ENCODE measurements at places on chromosomes 6 and 20.
A peak's percentile ranks its signal among the peaks of the same experiment; 100 is the strongest.

DNA sequence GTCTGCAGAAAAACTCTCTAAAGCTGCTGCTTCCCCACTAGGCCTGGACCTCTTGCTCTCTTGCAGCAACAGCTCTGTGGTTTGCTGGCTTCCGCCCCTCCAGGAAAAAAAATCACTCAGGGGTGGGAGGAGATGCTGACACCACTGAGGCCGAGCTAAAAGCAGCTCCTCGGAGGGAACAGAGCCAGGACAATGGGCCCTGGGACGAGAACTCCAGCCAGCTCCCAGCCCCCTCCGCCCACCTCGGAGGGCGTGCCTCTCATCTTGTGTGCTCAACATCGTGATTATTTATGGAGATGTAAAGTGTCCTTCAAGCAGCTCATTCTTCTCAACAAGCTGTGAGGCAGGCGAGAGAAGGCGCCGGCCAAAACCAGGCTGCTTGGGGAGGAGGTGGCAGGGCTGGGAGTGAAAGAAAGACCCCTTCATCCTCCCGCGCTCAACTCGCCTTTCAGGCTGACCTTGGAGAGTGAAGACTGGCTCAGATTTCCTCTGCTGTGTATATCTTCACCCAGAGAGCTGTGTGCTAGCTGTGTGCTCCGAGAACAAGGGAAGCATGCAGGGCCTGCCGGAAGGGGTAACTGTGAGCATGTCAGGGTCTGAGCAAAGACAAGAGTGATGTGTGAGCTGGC lies 53.5 kb upstream of the LRFN2 start:
- DNase-seq: peak; percentile 17

- no peak for DNase-seq
Observed at GRCh38 chr6:153484056-153484455, 353.0 kb upstream of the RGS17 start.

- DNase-seq: no peak
Observed at GRCh38 chr6:6881438-6882225, 226.1 kb upstream of the RREB1 start.

DNA sequence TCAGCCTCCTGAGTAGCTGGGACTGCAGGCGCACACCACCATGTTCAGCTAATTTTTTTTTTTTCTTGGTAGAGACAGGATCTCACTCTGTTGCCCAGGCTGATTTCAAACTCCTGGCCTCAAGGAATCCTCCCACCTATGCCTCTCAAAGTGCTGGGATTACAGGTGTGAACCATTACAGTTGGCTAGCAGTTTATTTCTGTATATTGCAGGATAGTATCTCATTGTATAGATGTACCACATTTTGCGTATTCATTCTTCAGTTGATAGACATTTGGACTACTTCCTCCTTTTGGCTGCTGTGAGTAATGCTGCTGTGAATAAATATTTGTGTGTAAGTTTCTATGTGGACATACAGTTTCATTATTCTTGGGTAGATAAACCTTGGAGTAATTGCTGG lies 32.9 kb downstream of the ASXL1 start:
- no peak for DNase-seq

GRCh38 chr6:43096451-43097097 lies 20.5 kb downstream of the PTK7 start:
- no peak for DNase-seq

DNA sequence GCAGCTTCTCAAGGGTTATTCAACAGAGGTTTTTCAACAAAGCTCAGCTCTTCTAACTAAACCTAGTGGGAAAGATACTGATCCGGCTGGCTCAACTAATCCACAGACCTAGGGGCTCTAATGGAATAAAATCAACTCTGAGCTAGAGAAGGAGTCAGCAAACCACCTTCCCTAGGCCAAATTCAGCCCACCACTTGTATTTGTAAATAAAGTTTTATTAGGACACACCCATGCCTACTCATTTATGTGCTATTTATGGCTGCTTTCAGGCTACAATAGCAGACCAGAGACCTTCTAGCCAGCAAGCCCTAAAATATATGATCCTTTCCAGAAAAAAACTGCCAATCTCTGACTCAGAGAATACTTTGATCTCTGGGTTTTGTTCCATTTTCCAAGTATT lies 6.0 kb upstream of the RAB22A start:
- DNase-seq: no peak

DNA sequence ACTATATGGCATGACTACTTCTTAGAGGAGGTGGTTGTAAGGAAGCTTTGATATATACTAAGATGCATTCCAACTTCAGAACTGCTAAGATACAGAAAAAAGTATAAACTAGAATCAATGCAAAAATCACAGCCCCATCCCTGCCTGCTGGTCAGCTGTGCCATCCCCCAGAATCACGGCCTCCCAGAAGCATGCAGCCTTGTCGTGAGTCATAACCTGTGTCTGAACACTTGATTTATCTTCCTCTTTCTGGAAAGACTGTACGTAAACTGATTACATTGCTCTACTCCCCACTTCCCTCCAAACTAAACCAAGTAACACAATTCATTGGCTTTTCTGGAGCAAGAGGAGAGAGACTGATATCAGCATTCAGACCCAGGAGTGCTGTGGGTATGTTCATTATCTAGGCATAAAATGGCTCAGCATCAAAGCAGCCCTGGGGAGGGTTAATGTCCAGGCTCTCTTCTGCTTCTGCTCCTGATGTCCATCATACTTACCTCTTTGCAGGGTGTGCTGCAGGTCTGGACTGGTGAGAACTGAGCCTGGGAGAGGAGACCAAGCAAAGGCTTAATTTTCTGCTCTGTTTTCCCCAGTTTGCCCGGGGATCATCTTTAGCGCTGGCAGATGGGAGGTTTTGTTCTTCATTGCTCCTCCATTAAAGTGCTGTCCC lies 18.4 kb downstream of the SCP2D1 start:
- no peak for DNase-seq

GRCh38 chr6:105859457-105859856 lies 226.7 kb upstream of the PRDM1 start:
- no peak for DNase-seq

DNA sequence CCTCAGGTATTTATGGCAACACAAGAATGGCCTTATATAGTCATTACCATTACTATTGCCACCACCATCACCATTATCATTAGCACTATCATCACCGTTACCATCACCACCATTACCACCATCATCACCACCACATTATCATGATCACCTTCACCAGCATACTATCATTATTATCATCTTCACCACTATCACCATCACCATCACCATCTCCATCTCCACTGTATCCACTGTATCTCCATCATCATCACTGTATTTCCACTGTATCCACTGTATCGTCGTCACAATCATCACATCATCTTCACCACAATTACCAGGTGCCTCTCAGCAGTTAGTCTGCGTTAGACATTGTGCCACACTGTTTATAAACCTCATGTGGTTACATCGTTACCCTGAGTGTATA lies 45.3 kb downstream of the GGTLC1 start:
- DNase-seq: no peak

DNA sequence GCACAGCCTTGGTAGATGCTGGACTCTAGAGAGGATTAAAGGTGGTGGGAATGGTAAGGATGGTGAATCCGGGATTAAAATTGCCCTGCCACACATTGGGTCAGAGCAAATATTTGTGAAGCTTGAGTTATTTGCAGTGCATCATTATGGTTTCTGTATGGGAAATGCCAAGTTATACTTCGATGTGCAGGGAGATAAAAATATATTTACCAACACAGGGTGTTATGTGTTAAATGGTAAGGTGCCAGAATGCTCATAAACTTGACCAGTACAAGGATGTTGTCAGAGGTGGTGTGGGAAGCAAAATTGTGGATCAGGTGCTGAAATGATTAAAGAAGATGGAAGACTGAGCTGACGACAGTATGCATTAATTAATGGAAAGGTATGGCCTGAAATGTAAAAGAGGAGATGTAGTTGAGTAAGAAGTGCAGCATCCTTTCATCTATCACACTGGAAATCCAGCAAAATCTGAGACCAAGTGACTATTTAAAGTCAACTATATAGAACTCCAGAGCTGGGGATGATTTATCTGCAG lies 262.3 kb downstream of the ADGB start:
- no peak for DNase-seq

- DNase-seq: no peak
Observed at GRCh38 chr6:82894653-82895259, 170.9 kb downstream of the UBE3D start.

- DNase-seq: no peak
Observed at GRCh38 chr20:43542161-43542560, 16.7 kb upstream of the SGK2 start.

DNA sequence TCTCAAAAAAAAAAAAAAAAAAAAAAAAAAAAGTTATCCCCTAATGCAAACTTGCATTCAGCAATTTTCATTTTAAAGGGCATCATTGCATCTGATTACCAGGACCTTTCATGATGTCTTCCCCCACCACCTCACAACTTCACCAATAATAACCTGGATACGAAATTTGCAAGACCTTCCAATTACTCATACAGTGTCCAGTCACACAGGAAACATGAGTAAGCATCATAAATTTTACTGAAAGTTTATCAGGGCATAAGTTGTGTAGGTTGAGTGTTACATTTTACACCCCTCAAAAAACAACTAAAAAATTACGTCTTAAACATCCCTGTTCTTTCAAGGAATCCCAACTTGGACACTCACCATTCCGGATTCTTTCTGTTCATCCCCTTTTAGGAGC lies 79.1 kb upstream of the ANKEF1 start:
- DNase-seq: no peak

DNA sequence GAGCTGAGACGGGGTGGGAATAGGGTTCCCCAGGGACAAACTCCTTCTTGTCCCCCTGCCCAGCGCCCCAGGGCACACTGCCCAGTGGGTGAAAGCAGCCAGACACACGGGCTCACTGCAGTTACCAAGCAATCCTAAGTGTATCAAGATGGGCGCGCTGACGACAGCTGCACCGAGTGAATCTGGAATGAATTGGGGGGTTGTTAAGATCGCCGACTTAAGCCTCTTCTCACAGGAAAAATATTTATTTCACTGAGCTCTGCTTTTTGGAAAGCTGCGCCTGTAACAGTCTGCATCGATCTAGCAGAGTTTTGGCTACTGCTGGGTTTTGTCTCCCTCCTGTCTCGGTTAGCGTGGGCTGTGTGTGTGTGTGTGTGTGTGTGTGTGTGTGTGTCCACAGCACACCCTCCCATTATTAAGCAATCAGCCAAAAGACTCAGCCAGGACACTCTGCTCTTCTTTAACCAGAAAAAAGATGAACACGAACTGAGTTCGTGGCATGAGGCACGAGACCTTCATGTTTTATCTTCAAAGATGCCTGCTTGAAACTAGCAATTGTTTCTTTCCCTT lies 35.9 kb downstream of the RIPOR3 start:
- no peak for DNase-seq

DNA sequence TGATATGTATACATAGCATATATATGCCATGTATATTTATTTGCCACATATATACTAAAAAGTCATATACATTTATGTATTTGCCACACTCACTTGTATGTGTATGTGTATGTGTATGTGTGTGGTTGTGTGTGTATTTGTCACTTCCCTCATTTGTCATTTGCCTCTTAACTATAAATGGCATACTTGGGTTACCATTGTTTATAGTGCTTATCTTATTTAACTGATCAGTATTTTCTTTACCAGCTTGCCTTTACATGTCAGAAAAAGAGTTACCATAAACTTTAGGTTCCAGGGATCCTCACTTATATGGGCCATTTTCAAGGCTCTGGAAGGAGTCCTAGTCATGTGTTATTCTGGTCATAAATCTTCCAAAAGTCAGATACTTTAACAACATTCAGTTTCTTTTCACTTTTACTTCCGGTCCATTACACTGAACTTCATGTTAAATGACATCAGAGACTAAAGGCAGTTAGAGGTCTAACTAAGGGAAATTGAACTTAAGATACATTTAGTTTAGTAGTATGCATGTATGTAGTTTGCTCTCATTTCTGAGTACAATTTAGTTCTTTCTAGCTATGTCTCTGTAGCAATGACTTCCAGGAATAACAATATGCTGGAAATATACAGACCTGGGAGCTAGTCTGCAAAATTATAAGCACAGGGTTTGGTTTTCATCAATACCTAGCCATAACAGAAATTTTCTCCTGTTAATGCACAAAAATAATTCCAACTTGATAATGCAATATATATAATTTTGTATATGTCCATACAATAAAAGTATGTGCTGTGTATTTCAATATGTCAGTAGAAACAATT lies 33.7 kb upstream of the HIVEP1 start:
- DNase-seq: peak; percentile 35

DNA sequence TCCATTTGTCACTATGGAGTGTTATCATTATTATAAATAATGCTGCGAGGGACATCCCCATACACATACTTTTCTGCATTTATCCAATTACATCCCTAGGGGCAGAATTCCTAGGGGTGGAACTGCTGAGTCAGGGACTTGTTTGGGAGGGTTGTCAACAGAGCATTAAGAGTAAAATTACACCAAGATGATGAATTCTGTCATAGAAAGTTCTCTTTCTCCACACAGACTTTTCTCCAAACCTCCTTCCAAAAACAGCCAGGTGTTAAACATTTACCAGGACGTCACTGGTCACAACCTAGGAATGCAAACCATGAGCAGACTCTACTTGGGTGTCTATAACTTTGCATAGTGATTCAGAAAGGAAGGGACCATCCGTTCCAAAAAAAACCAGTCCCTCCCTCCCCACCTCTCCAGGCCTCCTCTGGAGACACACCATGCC lies 95.5 kb downstream of the PRND start:
- no peak for DNase-seq

GRCh38 chr20:37364927-37365272 lies 19.0 kb downstream of the SRC start:
- no peak for DNase-seq

DNA sequence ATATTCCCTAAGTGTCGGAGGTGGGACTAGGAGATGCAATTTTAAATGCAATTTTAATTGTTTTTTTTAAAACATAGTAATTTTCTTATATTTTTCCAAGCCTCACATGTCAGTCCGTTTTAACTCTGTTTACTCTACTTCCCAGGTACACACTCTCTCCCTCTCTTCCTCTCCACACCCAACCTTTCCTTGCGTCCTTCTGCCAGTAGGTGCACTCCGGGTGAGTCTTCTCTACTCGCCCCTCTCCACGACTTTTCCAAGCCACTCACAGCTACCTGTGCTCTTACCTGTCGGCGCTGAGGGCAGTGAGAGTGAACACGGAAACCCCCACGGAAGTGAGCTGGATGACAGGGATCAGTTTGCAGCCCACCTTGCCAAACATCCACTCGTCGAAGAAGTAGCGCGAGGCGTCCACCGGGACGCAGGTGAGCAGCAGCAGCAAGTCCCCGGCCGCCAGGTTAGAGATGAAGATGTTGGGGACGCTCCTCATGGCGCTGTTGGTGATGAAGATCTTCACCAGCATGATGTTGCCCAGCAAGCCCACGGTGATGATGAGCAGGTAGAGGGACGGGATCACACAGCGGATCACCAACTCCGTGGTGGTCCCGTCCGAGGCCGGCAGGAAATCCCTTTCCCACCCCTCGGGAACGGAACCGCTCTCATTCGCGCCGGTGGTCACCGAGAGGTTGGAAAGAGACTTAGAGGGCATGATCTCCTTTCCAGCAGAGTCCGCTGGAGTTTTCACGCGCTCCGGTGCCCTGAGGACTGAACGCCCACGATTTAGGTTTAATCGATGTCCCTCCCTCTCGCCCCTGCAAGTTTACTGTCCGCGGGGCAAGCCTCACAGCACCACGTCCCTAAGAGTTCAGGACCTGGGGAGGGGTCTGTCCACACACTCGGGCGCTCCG lies 44.5 kb upstream of the GJE1 start:
- DNase-seq: no peak

GRCh38 chr6:15769511-15770018 lies 106.7 kb upstream of the DTNBP1 start:
- no peak for DNase-seq
